ENCODE measurements at places on chromosomes 11 and 22.

DNA sequence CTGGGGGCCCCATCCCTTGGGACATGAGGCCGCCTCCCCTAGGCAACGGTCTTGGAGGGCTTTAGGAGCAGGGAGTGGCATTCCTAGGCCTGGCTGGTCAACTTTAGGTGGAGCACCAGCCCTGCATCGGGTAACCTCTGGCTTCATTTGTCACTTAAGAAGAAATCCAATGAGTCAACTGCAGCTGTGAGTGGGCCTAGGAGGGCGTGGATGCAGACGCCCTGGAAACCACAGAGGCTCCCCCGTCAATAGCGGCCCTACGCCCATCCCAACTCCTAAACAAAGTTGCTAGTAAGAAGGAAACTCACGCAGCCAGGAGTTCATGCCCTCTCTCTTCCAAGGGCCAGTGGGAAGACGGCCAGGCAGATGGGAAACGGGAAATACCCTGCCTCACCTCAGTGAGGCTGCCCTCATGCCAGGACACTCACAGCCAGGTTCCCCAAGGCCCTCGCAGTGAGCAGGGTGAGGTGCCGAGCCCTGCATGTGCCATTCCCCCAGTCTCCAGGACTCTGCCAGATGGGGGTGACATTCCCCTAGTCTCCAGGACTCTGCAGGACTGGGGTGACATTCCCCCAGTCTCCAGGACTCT, 20.8 kb downstream of the BID start:
- ATAC-seq, result no peak

DNA sequence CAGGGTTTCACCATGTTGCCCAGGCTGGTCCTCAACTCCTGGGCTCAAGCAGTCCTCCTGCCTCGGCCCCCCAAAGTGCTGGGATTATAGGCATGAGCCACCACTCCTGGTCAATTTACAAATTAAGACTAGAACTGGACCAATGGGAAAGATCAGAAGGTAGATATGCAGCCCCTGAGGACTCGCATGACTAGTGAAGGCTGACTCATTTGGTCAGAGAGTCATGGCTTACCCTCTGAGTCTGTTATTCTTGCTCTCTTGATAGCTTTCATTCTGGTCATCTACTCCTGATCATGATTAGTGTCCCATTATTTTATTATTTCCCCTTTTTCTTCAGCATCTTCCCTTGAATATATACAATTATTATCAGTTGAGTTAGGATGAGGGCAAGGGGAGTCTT, 2.7 kb upstream of the LDHAL6A start:
- ATAC-seq, result no peak

GRCh38 chr22:20576445-20576816, 69.0 kb downstream of the MED15 start:
- no peak for ATAC-seq

- peak; percentile 2 for ATAC-seq
These were observed 23.7 kb upstream of the CBX7 start for GRCh38 chr22:39176143-39176713.

DNA sequence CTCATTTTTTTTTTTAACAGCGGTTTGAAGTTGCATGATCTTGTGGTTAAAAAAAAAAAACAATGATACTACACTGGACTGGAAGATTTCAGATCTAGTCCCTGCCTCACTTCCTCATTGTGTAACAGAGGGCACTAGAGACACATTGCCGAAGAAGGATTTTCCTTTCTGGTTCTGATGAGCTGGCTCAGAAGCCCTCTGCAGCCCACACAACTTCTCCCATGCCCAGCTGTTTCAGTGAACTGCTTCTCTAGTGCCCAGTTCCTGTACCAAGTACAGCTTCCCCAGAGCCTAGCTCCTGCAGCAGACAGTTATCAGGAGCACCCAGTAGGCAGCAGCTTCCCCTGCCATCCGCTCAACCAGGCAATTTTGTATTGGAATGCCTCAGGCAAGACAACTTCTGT, 29.5 kb upstream of the ANO5 start:
- ATAC-seq, result no peak

GRCh38 chr22:29190051-29190450, 15.6 kb upstream of the EMID1 start:
- ATAC-seq, result no peak

DNA sequence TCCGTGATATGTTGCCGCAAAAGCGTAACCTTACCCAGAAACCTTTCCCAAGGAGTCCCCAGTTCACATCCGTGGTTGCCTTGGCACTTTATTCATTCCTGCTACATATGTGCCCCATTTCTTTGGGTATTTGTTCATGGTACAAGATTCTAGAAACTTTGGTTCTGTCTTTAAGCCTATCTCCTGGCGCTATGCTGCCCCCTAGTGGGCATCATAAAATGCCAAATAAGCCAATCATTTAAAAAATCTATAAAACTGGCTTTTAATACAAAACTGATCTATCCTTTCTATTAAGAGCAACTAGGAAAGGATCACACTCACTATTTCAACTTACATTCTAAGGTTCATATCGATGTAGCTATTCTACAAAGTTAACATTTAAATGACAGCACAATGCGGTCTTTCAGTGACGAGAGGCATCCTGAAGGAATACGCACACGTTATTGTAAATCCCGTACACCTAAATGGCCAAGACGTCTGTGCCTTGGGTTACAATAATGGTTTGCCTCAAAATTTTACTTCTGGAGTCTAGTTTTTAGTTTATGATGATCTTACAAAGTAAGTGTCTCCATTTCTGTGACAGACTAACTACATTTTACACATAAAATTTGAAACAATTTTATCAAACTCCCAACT, 16.2 kb downstream of the PIWIL3 start:
- ATAC-seq, result no peak

- ATAC-seq, result no peak
These were observed 37.6 kb downstream of the FZD4 start for GRCh38 chr11:86917589-86917988.

DNA sequence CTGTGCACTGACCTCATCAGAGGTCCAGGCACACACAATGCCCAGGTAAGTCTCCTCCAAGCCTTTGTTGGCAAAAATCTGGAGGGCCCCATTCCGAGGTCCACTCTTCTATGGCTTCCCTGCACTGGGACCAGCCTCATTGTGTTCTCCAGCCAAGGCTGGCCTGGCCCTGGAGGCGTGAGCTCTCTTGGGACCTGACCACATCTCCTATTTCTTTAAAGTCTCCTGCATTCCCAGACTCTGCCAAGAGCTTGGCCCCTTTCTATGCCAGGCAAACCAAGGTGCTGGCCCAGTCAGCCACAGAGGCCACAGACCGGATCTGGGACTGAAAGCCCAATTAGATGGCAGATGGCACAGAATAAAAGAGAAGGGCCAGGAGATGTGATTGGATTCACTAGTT, 55.1 kb downstream of the C11orf58 start:
- no peak for ATAC-seq

DNA sequence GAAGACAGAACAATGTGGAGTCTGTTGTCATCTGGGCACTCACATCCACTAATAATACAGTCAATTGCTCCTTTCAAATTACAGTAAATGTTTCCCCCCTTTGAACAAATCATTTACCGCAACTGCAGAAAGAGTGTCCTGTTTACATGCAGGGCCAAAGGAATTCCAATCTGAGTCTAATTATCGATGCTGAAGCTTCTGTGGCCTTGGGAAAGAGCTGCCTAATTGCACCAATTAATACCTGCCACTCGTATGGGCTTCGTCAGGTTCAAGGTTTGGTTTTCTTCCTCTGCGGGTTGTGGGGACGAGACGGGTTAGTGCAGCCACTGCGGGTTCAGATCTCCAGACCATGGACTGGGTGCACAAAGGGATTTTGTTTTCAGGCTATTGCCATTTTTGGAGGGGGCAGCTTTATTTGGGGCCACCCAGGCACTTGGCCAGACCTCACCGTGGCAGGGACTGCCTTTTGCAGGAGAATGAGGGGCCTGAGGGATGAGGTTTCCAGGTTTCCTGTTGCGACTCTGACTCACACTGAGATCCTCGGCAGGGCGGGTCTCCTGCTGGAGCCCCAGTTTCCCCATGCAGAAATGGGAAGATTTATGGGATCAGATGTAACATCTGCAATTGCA, 147.6 kb downstream of the MIAT start:
- no peak for ATAC-seq

- peak; percentile 58 for ATAC-seq
These were observed 34.6 kb downstream of the ZNRF3 start for GRCh38 chr22:28917747-28918549.

- no peak for ATAC-seq
These were observed 9.7 kb downstream of the CD5 start for GRCh38 chr11:61111786-61112517.

GRCh38 chr11:119359365-119360214, 13.1 kb upstream of the MFRP start:
- ATAC-seq, result no peak

- no peak for ATAC-seq
These were observed 208.6 kb downstream of the CWF19L2 start for GRCh38 chr11:107249054-107249453.

- no peak for ATAC-seq
These were observed 7.2 kb downstream of the PICALM start for GRCh38 chr11:86061483-86062205.

- no peak for ATAC-seq
These were observed 30.5 kb upstream of the PPP2R1B start for GRCh38 chr11:111796696-111797095.

GRCh38 chr22:50522806-50523438, 2.5 kb downstream of the SCO2 start:
- no peak for ATAC-seq

GRCh38 chr22:42515896-42516295, 3.7 kb downstream of the RRP7A start:
- no peak for ATAC-seq

DNA sequence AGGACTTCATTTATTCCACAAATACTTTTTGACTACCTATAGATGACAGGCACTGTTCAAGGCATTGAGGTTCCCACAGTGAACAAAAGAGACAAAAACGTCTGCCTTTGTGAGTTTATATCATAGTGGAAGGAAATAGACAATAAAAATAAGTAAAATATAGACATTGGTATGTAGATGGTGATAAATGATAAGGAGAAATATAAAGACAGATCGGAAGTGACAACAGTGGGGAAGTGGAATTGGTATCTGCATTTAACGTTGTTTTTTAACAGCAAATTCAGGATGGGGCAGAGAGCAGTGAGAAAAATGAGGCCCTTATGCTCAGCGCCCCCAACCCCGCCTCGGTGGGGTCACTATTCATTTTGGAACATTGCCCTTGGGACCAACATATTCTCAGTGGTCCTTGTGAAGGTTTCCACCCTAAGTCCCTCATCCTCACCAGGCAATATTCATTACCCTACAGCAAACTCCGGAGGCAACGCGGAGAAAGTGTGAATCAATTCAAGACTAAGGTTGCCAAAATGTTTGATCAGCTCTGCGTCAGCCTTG, 627 bp upstream of the PEX26 start:
- no peak for ATAC-seq

- ATAC-seq, result no peak
These were observed 7.3 kb downstream of the PARVB start for GRCh38 chr22:44031158-44031952.

DNA sequence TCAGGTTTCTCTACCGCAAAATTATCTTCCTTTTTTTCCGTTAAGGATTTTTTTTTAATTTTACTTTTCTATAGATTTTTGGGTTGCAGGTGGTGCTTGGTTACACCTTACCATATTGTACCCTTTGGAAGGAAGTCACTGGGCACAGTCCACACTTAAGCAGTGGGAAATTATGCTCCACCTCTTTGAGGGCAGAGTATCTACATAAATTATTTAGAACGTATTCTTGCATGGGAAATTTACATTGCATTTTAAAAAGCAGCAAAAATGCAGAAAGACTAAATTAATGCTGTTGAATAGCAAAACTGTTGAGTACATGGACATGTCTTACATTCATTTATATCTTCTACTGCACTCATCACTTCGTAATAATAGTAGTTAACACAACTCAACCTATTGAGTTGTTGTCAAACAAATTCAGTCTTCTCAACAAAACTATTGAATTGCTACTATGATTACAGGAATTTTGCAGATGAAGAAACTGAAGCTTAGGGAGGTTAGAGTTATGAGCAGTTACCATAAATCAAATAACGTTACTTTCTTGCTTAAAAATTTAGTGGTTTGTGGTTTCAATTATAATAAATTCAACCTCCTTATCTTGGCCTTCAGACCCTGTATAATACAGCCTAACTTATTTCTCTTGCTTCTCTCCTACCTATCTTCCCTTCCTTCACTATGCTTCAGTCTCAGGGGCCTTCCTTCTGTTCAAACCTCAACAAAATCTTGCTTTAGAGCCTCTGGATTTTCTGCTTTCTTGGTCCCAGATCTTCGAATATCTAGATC, 97.4 kb upstream of the ARHGAP20 start:
- ATAC-seq, result no peak

DNA sequence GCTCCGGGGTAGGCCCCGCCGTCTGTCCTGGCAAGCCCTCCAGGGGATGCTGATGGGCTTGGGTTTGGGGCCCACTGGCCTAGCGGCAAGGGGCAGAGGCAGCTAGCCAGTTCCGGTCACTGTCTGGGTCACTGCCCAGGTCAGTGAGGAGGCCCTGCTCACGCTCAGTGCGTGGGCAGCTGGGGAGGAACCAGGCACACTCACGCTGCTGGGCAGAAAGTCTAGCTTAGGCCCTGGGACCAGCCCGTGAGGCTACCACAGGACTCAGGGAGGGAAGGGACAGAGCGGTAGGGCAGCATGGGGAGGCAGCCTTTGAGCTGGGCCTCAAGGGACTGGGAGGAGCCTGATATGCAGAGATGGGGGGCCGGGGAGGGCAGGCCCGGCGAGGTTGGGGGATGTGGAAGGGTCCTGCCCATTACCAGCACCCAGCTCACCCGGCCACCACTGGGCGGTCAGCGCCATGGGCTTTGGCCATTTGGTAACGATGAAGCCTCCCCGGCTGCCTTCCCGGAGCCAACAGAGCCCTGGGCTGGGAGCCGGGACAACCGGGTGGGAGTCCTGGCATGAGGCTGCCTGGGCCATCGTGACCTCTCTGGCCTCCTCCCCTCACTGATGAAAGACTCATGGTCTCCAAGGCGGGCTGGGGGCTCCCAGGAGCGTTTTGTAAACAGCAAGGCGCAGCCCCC, 14.2 kb downstream of the SHISAL1 start:
- peak; percentile 14 for ATAC-seq

Measured in esophagus mucosa (tissue), 1 donor.